ENCODE measurements at places on chromosomes 5 and 9.

DNA sequence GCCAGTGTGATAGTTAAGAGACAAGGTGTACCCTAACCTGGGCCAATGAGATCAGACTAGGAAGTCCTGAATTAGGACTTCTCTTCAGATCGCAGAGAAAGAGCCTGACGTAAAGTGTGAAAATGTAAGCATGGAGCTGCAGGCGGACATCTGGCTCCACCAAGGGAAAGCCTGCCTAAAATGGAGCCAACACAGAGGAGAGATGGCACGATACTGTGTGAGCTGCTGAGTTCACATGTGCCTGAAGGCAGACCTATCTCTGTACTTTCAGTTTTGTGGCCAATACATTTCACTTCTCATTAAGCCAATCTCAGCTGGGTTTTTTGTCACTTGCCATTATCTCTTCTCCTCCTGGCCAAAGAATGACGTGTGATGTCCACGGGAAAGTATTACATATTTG, 210.5 kb downstream of the ELAVL2 start:
- DNase-seq = no peak

DNA sequence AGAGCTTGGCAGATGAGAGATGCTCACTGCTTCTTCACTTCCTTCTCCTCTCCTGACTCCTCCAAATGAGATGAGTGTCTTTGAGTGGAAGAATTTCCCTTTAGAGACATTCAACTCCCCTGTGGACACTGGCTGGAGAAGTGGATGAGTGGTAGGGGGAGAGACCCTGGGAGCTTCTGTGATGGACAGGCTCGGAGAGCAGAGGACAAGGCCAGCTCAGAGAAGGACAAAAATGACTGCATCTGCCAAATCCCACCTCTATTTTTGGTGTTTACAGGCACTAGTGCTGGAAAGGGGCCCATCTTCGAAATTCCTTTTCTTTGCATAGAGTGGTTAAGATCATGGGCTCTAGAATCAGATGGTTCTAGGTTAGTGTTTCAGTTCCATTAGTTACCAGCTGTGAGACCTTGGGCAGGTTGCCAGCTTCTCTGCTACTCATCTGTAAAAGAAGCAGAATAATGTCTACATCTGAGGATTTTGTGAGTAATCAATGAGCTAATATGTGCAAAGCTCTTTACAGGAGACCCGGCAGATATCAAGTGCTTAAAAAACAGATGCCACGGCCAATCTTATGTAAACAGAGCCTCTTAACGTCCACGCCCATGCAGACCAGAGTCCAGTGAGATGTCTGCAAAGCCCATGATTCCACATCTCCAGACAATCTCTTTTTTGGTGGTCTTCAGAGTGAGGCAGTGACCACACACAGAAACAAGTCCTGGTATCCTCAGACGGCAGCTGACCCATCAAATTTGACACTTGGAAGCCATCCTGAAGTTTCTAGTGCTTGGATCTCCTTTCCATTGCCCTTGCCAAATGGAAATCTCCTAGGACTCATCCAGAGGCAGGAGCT, 13.6 kb upstream of the COL27A1 start:
- no peak for DNase-seq

DNA sequence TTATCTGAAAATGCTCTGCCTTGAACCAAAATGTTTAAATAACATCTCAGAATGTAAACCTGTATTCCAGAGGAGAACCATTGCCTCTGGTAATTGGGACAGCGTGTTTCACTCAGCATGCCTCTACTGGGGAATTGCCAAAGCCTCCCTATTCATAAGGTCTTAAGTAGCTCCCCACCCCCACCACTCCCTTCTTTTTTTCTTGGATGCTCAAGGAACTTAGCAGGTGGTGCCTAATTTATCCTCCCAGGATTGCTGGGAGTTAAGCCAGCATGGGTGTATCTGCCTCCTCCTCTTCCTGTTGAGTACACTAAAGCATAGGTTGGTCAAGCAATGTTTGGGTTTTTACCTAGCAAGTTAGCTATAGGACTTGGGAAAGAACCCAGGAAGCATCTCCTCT, 220.2 kb downstream of the DMAC1 start:
- no peak for DNase-seq

- DNase-seq = no peak
These were observed at the start of gene LIX1 for GRCh38 chr5:97142521-97143254. LIX1 (minus strand) TSS chr5:97142611; CDS start chr5:97142576, 35 bp downstream.

DNA sequence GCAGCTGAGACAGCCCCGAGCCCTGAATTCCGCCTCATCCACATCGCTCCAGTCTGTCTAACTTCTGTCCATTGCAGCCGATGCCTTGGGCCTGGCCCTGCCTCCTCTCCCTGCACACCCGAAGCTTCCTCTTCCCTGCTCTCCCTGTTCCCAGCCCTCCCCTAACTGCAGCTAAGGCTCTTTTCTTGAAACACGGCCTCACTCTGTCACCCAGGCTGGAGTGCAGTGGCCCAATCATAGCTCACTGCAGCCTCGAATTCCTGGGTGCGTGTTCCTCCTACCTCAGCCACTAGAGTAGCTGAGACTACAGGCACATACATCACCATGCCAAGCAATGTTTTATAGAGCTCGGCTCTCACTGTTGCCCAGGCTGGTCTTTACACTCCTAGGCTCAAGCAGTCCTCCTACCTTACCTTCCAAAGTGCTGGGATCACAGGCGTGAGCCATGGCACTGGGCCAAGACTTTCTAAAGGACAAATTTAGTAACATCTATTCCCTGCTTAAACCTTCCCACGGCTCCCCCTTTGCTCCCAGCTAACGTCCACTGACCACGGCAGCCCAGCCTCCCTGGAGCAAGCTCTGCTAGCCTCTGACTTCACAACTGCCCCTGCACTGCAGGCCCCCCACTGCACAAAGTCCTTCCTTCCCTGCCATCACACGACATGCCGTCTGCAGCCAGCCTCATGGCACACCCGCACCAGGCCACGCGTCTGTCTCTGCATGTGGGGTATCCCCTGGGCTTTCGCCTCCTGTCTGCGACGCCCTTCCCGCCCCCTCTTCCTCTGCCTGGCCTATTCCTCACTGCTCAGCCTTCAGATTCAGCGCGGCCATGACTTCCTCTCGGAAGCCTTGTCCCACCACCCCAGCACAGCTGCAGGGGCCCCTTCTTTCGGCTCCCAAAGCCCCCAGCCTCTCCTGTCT, 28.6 kb downstream of the LAMC3 start:
- DNase-seq = no peak

DNA sequence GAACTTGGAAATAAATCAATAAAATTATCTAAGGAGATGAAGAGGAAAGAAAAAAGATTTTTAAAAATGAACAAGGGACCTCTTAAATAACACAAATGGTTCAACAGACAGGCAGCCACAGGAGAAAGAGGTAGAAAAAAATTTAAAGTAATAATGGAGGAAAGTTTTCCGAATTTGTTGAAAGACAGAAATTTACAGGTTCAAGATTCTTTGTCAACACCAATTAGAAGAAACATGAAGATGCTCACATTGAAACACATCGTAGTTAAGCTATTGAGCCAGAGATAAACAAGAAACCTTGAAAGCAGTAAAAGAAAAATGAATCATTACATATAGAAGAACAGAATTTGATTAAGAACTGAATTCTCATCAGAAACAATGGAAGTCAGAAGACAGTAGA, 68.7 kb upstream of the OSMR start:
- no peak for DNase-seq

DNA sequence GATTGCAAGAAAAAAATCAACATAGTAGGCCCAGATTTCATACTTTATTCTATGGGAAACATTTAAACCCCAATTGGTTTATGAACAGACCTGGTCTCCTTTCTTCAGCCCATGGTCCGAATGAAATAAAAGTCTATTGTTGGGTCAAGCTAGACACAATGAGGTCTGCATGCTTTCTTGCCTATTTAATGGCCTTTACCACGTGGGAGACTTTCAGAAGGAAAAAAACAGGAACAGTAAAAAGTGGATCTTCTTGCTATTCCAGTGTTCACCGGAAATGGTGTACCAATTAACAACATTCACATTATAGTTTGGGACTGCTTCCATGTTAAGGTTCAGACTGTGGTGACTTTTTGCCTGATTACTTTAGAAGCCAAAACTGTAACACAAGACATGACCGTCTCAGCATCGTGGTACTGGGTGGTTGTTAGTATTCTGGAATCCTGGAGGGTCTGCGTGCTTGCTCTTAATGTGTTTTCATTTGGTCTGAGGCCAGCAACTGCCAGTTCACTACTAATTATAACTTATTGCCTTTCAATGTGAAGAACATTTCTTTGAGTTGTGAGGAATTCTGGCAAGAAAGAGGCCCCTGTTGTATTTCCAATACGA, 85.4 kb upstream of the PRRC1 start:
- DNase-seq = no peak

GRCh38 chr5:131720714-131721113, 76.1 kb downstream of the FNIP1 start:
- no peak for DNase-seq

DNA sequence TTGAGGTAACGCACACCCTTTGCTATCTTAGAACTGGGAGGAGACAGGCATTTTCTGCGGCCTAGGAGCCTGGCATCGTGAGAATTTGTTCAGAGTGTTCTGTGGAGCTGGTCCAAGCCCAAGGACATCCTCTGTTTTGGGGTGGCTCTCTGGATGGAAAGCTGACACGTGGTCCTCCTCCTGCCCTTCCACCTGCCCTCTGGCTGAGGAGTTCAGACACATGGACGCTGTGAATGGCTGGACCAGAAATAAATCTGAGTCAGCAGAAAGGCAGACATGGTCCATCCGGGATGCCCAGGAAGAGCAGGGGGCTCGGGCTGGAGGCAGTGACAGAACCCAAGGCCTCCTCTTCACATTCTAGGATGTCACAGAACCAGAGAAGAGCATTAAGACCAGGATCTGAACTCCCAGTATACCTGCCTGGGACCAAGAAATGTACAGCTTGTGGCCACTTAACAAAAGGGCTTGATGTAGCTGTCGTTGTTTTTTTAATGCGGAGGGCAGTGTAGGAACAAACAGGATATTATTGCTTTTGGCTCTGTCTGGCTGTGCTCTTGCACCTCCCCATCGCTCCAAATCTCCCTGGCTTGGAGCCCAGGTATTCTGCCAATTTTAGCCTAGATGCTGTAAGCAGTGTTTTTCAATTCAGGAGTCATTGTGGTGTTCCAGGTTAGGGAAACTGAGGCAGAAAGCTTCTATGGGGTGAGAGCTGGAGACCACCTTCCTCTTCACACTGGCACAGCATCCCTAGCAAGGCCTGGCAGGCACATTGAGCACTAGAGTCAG, 2.4 kb downstream of the CKMT2 start:
- DNase-seq = no peak

GRCh38 chr5:139775872-139776271, 19.7 kb upstream of the PSD2 start:
- DNase-seq = no peak

DNA sequence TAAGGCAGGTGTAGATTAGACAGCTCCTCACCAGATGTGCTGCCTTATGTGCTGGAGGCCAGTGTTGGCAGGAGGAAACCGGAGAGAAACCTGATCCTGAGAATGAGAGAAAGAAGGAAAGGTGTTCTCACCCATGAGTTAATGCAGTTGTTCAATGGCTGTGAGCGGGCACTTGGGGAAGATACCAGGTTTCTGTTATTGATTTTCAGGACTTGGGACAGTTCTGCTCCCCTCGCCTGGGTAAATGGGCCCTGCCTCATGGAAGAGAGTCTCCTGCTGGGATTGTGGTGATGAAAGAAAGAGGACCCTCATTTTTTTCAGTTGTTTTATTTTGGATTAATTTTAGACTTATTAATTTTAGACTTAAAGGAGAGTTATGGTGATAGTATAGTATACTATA, 59.5 kb downstream of the EGFLAM start:
- no peak for DNase-seq

DNA sequence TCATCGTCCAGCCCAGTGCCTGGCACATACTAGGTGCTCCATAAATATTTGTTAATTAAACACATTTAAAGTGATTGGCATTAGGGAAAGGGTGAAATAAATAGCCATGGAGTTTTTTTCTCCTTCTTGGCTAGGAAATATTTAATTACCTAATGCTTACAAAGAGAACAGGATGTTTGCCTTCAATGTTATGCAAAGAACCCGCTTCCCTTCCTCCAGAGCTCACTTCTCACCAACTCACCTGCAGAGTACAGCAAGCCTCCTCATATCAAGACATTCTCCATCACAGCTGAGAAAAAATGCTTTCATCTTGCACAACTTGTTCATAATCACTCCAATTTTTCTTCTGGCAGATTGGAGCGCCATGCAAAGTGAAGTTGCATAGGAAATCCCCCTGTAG, 161.7 kb upstream of the STK32A start:
- no peak for DNase-seq

GRCh38 chr5:94243612-94244011, 374.8 kb downstream of the KIAA0825 start:
- no peak for DNase-seq

DNA sequence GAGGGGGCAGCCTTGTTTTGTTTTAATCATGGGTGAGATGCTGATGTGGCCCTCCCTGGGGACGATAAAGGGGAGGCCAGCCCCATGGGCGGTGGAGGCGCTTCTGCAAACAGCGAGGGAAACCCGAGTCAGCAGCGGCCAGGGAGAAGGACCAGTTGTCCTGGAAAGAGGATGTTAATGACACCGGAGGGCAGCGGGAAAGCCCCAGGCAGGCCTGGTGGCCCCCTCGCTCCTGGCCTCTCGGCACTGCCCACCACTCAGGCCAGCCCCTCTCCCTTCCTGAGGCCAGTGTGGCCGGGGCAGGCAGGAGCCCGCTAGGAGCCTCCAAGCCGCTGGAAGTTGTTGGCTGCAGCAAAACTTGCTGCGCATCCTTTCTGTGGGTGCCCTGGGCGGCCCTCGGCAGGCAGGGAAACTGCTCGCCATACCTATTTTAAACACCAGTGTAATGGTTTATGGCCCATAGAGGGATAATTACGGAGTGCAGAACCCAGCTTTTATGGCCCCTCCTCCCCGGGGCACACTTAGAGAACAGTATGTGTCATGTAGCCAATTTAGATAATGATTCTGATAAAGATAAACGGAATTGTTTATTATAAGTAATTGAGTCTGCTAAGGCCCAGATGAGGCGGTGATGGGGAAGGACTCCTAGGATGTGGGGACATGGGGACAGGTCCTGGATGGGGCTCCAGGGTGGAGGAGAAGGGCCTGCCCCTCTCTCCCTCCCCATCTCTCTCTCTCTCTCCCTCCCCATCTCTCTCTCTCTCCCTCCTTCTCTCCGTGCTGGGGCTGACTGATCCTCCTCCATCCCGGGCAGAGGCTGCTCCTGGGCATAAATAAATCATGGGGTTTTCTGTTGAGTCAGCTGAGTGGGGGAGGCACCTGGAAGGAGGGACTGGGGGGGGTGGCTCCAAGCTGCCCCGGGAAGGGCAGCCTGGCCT, 36.9 kb downstream of the LMX1B start:
- no peak for DNase-seq

DNA sequence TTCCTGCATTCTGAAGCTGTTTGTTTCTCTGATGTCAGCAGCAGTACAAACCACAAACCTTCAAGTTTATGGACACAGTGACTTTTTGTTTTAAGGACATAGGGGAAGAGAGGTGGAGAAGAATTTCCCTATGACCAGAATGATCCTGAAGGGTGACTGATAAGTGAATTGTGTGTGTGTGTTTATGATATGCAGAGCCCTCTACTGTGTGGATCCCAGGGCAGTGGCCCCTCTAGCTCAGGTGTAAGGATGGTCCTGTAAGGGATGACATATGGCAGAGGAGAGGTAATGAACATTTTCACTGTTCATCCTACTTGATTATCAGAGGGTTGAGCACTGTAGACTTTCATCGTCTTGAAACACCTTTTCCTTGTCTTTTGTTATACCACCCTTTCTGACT, 30.6 kb upstream of the TMED7 start:
- no peak for DNase-seq

- no peak for DNase-seq
These were observed 15.0 kb downstream of the TENT4A start for GRCh38 chr5:6728011-6728794.

- no peak for DNase-seq
These were observed 113.8 kb upstream of the ANKRD55 start for GRCh38 chr5:56346741-56347535.

GRCh38 chr9:25804856-25805255, 126.6 kb upstream of the TUSC1 start:
- no peak for DNase-seq
